Frontal cortex (tissue), 4 donors: ENCODE measurements at places on chromosomes 1 and 21. TPM values are rescaled to one million over a fixed set of nuclear protein-coding genes. Genes with fewer than 3 reads are reported as not detected.

CFH gene
- total RNA-seq: 30.6 TPM

IKBKE gene
- total RNA-seq: 0.41 TPM

ADCY10 gene
- 0.41 TPM for total RNA-seq

SPATA46 gene
- total RNA-seq: not detected

ELAVL4 gene
- total RNA-seq: 137 TPM

RAB25 gene
- total RNA-seq: not detected

UTS2 gene
- not detected for total RNA-seq
